ENCODE measurements at places on chromosomes 5 and 9.
A peak's percentile ranks its signal among the peaks of the same experiment; 100 is the strongest.

DNA sequence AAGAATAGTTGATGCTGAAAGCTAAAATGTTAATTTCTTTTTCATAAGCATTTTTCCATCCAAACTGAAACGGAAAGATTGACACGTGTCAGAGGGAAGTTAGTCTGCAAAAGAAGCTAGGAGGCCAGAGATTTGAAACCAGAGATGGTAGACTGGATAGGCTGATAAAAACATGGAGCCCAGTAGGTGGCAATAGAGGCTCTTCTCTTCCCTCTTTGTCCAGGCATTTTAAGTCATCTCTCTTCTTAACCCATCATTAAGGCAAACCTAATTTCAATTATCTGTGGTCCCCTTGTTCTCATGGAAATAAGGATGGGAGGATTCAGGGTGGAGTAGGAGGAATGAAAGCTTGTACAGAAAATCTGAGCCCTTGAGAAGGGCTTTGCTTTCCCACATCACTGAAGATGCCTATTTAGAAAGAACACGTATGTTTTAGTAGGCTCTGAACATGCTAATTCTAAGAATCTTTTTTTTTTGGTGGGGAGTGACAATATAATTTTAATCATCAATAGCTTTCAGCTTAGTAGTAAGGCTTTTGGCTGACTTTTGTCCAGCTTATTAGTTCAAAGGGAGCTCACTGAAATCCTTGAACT is 66.6 kb downstream of the ZNF474 start:
- H3K27me3 ChIP-seq: peaks cover 15% of the 10 kb centered on the region
- no peak overlapping the region for H3K4me3 ChIP-seq
- DNase-seq: no peak
- no peak overlapping the region for H3K27ac ChIP-seq
- H3K4me1 ChIP-seq: no peaks in the 10 kb centered on the region

- DNase-seq: no peak
- no peaks in the 10 kb centered on the region for H3K27me3 ChIP-seq
- no peaks in the 10 kb centered on the region for H3K36me3 ChIP-seq
Observed at GRCh38 chr9:81623778-81624177, 65.6 kb downstream of the TLE1 start.

DNA sequence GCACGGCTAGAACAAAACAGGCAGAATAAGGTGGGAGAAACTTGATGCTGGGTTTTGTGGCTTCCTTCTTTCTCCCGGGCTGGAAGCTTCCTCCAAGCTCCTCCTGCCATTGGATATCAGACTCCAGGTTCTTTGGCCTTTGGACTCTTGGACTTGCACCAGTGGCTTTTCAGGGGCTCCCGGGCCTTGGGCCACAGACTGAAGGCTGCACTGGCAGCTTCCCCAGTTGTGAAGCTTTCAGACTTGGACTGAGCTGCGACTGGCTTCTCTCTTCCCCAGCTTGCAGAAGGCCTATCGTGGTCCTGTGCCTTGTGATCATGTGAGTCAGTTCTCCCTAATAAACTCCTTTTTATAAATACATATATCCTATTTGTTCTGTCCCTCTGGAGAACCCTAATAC is 364.4 kb downstream of the DNAH5 start:
- DNase-seq: no peak
- H3K27ac ChIP-seq: no peak overlapping the region
- H3K27me3 ChIP-seq: no peaks in the 10 kb centered on the region
- no peaks in the 10 kb centered on the region for H3K36me3 ChIP-seq

DNA sequence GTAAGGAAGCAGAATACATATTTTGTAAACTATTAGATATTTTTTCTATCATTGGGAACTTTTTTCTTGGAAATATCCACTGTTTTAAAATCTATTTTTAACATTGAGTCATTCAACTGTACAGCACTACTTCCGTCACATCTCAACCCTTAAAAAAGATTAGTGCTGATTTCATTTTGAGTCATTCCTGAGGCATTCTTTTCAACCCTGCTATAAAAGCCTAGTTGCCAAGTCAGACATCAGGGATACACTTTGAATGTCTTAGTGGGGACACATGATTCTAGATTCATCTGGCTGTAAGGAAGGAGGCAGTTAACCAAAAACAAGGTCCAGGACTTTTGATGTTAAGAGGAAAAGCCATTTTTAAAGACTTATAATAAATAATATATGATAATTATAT is 160.9 kb downstream of the GIN1 start:
- H3K27ac ChIP-seq: peak overlapping the region; percentile 98
- no peaks in the 10 kb centered on the region for H3K27me3 ChIP-seq
- peak; percentile 73 for DNase-seq
- H3K36me3 ChIP-seq: peaks cover 5% of the 10 kb centered on the region

- peaks cover 7% of the 10 kb centered on the region for H3K4me1 ChIP-seq
- no peaks in the 10 kb centered on the region for H3K27me3 ChIP-seq
- no peak overlapping the region for H3K27ac ChIP-seq
- peaks cover 5% of the 10 kb centered on the region for H3K36me3 ChIP-seq
- DNase-seq: no peak
Observed at GRCh38 chr9:100437860-100438805, 11.2 kb downstream of the MSANTD3 start.

GRCh38 chr5:109921735-109922380 is 232.1 kb downstream of the MAN2A1 start:
- H3K27me3 ChIP-seq: peaks cover 4% of the 10 kb centered on the region
- no peak overlapping the region for H3K27ac ChIP-seq
- no peak overlapping the region for H3K4me3 ChIP-seq
- no peaks in the 10 kb centered on the region for H3K4me1 ChIP-seq
- no peak for DNase-seq

- peaks cover 62% of the 10 kb centered on the region for H3K4me1 ChIP-seq
- peak; percentile 95 for DNase-seq
- no peak overlapping the region for H3K4me3 ChIP-seq
- peak overlapping the region; percentile 90 for H3K27ac ChIP-seq
- no peaks in the 10 kb centered on the region for H3K27me3 ChIP-seq
- no peaks in the 10 kb centered on the region for H3K36me3 ChIP-seq
Observed at GRCh38 chr5:157387683-157388093, 72.3 kb upstream of the NIPAL4 start.

DNA sequence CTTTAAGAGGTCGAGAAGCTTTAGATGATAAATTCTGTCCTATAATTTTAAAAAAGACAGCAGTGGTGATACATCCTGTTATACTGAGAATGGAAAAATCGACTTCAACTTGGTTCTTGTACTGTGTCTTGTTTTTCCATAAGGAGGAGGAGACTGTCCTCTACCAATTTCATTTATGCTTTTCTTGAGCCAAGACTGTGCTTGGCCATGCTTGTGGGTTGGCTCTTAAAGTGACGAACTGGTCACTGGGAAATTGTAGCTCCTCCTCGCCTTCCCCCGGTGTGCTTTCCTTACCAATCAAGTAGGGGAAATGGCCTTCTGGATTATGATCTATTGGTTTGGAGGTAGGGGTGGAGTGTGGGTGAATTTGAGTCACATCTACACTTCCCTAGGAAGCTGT is 67.1 kb upstream of the HSPB3 start:
- H3K36me3 ChIP-seq: no peaks in the 10 kb centered on the region
- peaks cover 15% of the 10 kb centered on the region for H3K4me1 ChIP-seq
- DNase-seq: no peak
- H3K27ac ChIP-seq: peak overlapping the region; percentile 45

DNA sequence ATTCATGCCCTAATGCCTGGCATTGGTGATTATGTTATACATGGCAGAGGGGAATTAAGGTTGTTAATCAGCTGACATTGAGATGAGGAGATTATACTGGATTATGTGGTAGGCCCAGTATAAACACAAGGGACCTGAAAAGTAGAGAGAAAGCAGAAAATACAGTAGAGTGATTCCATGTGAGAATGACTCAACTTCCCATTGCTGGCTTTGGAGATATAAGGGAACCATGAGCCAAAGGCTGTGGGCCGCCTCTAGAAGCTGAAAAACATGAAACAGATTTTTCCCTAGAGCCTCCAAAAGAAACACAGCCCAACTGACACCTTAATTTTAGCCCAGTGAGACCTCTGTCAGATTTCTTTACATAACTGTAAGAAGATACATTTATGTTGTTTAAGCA is 65.0 kb upstream of the CTXN3 start:
- no peaks in the 10 kb centered on the region for H3K27me3 ChIP-seq
- no peak overlapping the region for H3K4me3 ChIP-seq
- DNase-seq: no peak
- H3K4me1 ChIP-seq: no peaks in the 10 kb centered on the region
- H3K36me3 ChIP-seq: no peaks in the 10 kb centered on the region

DNA sequence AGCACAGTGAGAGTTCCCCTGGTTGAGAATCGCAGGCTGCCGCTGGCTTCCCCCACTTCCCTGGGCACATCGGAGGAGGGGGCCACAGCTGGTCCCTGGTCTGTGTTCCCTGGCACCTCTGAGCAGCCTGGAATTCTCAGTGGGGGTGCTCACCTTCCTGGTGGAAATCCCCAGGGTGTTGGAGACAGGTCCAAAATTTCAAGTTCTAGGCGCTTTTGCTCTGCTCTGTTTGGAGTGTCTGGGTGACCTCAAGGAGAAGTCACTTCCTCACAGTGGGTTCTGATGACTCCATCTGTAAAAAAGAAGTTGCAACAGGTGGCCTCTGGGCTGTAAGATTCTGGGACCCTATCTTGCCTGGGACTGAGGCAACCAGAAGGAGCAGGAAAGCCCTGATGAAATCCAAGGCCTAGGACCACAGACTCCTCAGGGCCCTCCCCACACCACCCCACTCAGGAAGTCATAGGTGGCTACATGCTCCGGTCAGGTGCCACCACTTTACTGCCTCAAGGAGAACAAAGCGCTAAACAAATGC is at the start of gene TRAF1:
Gene TRAF1 (minus strand): TSS at position 400 of the 532 bp plus-strand sequence. CDS start 721 bp downstream, outside the sequence.
- H3K36me3 ChIP-seq: no peaks in the 10 kb centered on the region
- H3K27ac ChIP-seq: peak within 1 kb of the TSS; percentile 74
- DNase-seq: no peak

Measured in osteoblast (primary cell).